NCI-H1417 (cell line): ENCODE measurements at places on chromosomes 4 and X.

- DNase-seq: no peak
Measured at GRCh38 chrX:148422526-148422925, 77.9 kb upstream of the AFF2 start.

DNA sequence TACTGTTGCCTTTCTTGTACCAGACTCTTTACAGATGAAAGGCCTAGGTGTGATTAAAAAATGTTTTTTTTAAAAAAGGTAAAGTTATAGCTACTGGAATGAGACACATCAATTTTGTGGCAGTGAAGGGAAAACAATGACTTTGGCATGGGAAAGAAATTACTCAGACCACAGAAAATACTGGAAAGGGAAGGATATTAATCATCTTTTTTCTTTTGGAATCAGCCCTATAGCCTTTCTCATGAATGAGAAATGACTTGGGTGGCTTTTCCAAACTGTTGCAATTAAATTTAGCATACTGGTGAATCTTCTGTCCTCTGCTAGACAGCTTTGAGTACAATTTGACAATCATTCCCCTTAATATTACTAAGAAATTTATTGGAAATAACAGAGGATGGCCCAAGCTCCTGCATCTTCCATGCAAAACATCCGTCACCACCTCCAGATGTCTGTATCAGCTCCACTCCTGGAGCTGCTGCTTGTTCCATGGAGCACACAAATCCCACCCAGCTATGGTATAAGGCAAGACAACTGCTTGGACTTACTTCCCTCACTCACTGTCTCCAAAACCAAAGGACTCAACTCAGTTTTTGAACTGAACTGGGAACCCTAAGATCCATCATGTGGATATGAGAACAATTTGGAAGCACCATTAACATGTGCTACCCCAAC lies 97.6 kb upstream of the ARSJ start:
- no peak for DNase-seq

DNA sequence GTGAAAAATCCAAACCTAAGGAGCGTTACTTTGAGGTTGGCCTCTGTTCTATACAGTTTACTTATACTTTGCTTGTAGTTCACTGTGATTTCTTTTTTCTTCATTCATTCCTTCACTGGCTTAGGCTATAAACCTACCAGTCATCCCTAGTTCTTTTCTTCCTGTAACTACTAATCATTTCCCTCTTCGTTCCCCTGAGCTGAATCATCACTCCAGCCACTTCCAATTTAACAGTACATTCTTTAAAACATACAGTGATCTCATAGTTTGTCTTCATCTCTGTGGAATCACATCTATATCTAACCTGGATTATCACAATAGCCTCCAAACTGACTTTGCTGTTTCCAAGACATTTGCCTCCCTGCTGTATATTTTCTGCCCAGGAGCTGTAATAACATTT lies 25.2 kb upstream of the NPFFR2 start:
- DNase-seq: no peak

DNA sequence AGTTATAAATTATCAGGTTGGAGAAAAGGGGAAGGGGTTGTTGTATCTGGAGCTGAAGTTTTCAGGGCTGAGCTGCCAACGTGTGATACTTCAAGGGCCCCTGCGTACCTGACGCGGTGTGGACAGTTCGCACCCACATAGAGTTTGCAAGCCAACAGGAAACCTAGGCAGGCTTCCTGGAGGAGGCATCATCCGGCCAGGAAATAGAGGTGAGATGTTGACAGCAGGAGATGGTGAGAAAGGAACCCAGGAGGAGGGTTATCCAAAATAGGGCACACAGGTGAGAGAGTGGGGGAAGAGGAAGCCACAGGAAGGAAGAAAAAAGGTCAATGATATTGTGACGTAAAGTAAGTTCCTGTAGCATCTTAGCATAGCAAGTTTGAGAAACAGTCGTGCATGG lies 127.2 kb downstream of the DHRSX start:
- DNase-seq: no peak
